ENCODE measurements at places on chromosomes 3 and 15.
A peak's percentile ranks its signal among the peaks of the same experiment; 100 is the strongest.

GRCh38 chr15:57427367-57427821 is 51.1 kb downstream of the CGNL1 start:
- DNase-seq = no peak

DNA sequence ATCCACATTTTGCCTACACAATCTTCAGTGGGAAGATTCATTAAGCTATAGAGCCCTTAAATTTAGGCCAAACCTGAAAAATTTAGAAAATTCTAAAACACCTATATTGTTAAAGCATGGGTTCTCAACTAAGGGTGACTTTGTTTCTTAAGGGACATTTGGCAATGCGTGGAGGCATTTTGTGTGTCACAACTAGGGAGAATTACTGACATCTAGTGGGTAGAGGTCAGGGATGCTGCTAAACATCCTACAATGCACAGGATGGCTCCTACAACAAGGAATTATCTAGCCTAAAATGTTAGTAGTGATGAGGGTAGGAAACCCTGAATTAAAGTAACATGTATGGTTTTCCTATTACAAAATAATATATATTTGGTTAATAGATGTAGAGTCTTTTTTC is 55.8 kb downstream of the TBC1D5 start:
- no peak for DNase-seq

- no peak for DNase-seq
Measured at GRCh38 chr3:38824349-38824748, 8.3 kb upstream of the SCN10A start.

GRCh38 chr3:115772951-115773350 is 149.6 kb downstream of the GAP43 start:
- no peak for DNase-seq

DNA sequence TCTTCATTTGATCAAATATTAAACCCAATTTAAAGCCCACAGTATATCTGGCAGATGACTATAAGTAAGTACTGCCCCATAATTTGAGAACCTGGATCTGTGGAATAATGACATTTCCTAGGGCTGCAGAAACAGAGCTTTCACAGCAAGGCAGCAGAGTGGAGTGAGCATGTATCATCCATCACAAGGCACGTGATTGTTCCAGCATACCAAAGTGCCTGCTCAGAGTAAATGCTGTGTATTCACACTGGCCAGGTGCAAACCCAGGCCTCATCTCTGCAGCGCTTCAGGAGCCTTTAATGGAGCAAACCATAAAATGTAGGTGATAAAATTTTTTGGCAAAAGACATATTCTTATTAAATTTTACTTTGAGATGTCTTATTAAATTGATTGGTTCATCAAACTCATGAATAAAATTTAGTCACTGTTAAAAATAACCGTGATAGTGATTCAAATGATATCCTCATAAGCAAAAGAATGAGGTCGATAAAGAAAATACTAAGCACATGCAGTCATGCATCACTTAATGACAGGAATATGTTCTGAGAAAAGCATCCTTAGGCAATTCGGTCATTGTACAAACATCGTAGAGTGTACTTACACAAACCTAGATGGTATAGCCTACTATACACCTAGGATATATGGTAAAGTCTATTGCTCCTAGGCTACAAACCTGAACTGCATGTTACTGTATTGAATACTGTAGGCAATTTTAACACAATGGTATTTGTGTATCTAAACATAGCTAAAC is 99.3 kb upstream of the SLC24A5 start:
- no peak for DNase-seq

- DNase-seq = peak; percentile 66
Measured at GRCh38 chr3:13479332-13479581, 849 bp upstream of the HDAC11 start.

DNA sequence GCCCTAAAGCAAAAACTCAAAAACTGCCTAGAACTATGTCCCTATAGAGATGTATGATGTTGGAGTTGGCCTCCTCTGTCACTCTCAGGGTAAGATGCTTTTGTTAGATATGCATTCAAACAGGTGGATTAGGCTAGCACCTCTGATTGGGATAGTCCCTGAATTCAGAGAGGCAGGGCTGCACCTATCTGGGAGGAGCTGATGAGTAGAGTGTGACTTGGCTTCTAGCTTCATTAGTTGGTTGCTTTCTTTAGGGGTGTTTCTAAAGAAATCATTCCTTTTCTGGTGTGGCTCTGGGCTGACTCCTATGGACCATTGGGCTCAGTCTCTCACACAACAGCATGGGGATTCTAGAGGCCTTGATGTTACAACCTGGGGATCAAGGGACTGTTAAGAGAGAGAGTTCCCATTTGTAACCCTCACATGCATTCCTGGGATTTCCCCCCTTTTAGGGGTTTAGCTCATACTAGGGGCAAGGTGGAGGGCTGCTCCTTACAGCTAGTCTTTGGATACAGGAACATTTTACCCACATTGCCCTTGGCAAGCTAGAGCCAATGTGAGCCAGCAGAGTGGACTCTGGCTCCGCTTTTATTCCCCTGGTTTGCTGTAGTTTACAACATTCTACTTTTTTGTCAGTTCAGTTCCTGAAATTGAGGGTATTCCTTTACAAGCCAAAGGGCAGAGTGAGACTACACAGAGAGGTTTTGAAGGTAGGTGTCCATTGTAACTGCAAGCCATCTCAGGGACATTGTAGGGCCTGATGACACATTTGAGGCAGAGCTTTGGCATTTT is 7.5 kb downstream of the ZNF592 start:
- no peak for DNase-seq

DNA sequence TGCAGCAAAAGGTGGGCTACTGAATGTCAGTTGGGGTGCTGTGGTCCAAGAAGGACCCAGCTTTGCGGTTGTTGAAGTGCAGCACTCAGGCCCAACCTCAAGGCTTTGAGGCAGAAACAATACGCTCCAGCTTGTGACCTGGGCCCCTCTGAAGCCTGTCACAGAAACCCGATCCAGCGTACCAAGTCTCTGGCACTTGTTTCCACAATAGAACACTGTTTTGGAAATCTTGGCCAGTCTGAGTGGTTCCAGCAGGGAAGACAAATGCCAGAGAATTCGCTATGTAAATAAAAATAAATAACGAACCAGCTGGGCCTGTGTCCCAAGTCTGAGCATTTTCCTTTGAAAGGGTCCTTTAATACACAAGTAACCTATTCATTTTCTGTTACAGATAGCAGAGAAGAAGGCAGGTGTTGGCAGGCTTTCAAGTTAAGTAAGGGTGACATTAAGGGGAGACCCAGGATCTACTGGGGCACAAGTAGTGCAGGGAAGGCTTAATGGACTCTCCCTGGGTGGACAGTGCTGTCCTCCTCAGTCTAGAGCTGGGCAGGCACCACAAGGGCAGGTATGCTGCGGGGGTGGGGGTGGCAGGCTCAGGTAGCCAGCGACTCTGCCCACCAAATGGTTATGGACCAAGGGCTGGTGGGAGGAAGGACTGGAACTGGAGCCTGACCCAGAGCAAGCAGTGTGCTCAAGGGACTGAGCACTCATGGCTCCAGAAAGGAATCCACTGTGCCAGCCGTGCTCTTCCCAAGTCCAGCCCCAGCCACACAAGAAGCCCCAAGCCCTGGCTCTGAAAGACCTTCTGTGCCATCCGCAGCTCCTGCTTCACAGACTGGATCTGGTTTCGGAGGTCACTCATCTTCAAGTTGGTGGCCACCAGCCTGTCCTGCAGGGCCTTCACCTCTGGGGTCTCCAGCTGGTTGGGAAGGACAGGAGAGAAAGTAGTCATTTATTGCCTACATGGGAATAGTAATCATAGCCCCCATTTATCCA is 26.3 kb downstream of the CCDC13 start:
- no peak for DNase-seq

DNA sequence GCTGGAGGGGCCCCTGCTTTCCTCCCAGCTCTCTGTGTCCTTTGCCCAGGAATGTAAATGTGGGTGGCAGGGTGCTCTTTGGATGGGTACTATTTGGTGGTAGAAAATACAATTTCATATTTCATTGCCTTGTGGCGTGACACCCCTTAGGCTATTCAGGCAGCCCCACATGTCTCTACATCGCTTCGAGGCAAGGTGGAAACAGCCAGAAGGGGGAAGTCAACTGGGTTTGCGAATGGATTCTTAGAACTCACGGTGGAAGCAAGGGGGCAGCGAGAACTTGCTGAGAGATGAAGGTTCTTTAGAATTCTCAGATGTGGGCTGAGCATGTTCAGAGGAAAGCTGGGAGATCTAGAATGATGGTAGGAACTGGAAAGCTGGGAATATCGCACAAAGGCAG is 25.3 kb downstream of the PLA2G4D start:
- no peak for DNase-seq

DNA sequence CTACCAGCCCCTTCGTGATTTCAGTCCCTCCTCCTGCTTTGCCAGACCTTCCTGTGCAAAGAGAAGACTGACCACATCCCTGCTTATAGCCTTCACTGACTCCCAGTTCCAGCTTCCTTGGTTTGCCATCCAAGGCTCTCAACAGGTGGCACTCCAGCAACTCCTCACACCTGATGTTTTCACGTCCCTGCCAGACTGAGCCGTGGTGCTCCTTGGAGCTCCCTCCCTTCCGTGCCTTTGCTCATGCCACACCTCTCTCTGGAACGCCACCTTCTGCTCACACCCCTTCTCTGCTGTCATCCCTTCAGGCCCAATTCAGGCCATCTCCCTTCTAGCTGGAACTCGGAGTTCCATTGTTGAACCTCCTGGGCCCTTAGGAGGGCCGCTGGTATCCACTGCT is 12.0 kb downstream of the CHCHD6 start:
- no peak for DNase-seq

DNA sequence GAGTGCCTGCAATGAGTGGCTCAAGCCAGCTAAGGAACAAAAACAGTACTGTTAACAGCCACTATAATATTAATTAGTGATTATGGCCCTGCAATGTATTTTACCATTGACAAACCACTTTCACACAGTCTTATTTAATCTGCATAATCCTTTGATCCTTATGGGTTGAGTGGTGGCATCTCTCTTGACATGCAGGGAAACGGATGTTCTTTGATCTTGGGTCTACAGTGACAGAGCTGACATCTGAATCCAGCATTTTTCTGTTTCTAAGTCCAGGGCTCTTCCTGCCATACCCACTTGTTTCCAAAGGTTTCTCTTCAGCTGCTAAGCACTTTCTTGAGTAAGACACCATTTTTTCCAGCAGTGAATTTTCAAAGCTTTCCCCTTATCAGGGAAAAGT is 277.7 kb upstream of the ROPN1 start:
- DNase-seq = no peak

- peak; percentile 35 for DNase-seq
Measured at GRCh38 chr3:13107661-13108060, 34.4 kb upstream of the IQSEC1 start.

DNA sequence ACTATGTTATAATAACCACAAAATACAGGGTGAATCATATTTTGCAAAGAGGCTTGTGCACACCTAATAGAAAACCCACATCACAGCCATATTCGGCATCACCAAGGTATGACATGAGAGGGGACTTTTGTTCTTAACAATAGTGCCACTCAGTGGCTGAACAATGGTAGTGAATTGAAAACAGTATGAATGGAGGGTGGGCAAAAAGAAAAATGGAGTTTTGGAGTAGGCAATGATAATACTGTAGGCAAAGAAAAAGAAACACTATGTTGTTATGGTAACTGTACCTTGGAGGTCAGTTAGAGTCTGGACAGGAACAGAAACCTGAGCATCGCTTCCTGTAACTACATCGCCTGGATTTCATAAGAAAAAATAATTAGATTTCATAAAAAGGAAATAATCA is 348.6 kb downstream of the PLCL2 start:
- no peak for DNase-seq

Measured in Peyer's patch (tissue), 4 donors.